ENCODE measurements at places on chromosomes 2 and 18. TPM values are rescaled to one million over a fixed set of nuclear protein-coding genes. Genes with fewer than 3 reads are reported as not detected.

- DNase-seq: no peak
Measured at GRCh38 chr2:230827774-230828271, 36.9 kb upstream of the ITM2C start.

DNA sequence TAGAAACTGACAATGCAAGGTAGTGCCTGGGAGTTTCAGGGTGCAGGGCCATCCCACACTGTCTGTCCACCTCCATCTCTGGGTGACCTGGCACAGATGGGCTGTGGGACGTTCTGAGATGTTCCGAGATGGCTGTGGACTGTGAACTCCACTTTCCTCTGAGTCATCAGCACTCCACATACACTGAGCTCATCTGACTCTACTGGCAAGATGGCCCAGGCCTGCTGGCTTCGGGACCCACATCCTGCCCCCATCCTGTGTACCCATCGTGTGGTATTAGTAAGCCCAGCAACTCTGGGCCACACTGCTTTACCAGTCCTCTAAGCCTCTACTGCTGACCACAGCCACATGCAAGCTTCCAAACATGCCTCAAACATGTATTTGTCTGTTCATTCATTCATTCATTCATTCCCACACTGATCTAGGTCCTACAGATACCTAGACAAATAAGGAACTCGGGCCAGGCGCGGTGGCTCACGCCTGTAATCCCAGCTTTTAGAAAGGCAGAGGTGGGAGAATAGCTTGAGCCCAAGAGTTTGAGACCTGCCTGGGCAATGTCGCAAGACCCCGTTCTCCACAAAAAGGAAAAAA is 124.8 kb upstream of the CXCR4 start:
- DNase-seq: no peak

BUB1 gene
- total RNA-seq: 0.27 TPM

DNA sequence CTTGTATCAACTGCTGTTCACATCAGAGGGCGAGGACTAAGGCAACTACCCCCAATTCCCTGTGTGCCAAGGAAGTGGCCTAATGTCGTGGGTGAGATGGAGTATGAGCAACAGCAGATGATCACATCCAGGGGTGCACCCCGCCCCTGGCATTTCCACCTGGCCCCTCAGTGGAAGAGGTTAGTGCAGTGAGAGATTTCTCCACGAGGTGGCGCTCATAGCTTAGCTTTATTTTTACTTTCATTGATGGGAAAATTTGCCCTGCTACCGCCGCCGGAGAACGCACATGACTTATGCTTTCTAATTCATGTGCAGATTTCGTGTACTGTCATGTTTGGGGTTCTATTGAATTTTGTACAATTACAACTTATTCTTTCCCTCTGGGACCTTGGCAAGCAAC is 470.6 kb upstream of the MEX3C start:
- DNase-seq: no peak

DNA sequence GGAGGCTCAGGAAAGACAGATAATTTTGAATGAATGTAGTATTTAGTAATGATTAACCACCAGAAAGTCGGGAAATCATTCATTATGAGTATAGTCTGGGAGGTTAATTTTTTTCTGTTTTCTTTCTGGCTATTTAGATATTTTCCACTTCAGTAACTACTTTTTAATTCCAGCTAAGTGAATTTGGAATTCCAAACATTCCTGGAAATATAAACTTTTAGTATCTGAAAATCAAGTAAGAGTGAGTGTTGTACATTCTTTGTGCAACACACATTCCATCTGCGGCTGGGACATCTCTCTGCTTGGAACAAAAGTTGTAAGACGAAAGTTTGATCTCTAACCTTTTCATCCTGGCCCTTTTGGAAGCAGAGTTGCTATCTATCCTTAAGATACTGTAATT is 275.7 kb upstream of the SPRED2 start:
- no peak for DNase-seq

- no peak for DNase-seq
Measured at GRCh38 chr2:133503323-133503722, 64.9 kb downstream of the NCKAP5 start.

GRCh38 chr2:187155476-187155875 is 292.6 kb downstream of the CALCRL start:
- no peak for DNase-seq

SCYGR4 gene
- total RNA-seq: not detected

DNA sequence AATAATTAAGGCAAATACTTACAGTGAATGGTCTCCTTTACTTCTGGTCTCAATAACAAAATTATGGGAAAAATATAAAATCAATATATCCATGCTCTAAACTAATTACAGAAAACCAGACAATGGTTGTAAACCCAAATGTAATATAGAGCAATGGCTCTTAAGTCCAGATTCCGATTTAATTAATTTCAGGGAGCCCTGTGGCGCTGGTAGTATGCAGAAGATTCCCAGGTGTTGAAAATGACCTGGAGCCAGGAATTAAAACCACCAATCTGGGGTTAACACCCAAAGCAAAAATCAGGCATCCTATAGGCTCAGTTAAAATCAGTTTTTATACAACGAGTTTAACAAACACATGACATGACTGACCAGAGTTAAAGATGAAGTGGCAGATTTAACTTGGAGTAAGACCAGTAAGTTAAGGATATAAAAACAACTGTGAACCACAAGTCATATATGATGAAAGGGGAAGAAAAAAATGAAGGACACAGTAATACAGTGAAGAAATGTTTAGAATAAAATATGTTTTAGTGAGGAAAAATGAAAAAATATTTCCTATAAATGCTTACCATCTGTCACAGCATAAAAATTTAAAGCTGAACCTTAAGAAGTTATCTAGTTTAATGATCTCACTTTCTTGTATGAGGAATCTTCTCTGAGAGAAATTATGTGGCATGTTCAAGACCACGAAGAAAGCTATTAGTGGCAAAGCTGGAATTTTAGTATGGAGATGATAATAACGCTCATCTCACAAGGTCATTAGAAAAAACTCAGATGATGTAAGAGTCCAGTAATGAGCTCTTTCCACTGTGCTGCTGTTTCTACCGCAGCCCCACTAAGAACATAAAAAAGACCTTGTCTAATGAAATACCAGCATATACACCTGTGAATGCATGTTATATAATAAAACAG is 45.8 kb upstream of the FLACC1 start:
- DNase-seq: no peak

DNA sequence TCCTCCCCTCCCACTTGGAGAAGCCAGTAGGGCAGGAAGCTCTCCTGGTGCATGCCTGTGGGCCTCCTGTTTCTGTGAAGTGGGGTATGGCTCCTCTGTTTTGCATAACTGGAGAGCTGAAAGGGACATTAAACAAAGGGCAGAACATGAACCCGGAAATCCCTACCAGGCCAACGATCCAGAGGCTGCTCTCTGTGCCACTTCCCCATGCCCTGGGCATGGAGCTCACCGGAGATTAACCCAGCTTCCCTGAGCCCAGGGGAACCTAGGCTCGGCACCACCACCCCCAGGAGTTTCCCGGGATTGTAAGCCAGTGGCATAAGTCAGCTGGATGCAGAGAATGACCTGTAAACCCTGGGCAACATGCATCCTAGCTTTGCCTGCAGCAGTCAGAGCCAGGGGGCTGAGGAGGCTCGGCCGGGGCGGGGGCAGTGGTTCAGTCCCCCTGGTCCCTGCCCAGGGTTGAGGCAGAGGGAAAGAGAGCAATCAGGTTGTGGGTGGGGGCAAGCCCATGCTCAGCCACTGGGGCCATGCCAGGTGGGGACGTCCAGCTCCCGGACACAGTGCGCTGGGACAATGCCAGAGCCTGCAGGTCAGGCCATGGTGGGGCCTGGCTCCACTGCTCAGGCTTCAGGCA is 49.5 kb downstream of the TIMM21 start:
- DNase-seq: no peak

INHA gene
- total RNA-seq: 1.2 TPM

GRCh38 chr18:49137093-49137492 is 186.3 kb upstream of the SMAD7 start:
- no peak for DNase-seq

GRCh38 chr2:32289165-32289999 is 11.7 kb downstream of the YIPF4 start:
- DNase-seq: no peak

- no peak for DNase-seq
Measured at GRCh38 chr2:143083636-143084035, 45.6 kb upstream of the ARHGAP15 start.

TGFA gene
- total RNA-seq: 1.1 TPM

ERBB4 gene
- 29.3 TPM for total RNA-seq

- DNase-seq: no peak
Measured at GRCh38 chr18:58490238-58490637, 138.7 kb downstream of the ALPK2 start.

HOXD11 gene
- not detected for total RNA-seq
